Suppressor macrophage treated with lipopolysaccharide for 1 hour (primary cell): ENCODE measurements at places on chromosomes 12 and 14.

DNA sequence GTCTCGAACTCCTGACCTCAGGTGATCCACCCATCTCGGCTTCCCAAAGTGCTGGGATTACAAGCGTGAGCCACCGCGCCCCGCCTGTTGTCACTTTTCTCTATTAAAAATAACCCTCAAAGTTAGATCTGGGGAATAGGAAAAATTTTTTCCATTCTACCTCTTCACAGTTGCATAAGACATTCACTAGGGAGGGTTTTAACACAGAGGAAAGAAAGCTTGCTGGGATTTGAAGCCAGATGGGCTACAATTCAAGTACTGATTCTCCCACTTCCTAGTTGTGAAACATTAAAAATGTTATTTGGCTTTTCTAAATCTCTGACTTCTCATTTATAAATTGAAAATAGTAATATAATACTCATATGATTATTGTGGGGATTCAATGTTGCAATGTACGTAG lies 23.3 kb upstream of the SLC15A5 start:
- DNase-seq = no peak

DNA sequence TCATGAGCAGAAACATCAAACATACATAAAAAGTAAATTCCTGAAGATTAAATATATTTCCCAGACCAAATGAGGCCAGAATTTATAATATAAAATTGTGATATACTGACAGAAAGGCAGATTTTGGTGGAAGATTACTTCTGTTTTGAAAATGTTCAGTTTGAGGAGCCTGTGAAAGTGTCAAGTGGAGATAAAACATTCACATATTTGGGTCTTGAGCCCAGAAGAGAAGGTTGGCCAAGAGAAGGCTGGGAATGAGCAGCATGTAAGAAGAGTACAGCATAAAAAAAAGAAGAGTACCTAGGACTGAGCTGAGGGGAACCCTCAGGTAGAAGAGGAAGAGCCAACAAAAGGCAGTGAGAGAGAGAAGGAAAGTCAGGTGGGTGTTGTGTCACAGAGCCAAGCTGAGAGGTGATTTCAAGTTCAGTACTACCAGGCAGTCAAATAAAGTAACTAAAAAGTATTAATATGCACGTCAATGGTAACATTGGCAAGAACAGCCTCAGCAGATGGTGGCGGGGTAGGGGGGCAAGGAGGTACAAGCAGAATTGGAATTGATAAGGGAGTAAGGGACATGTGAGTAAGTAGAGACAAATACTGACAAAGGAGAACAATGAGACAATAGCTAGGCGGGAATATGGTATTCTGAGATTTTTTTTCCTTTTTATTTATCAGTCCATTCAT lies 120.7 kb upstream of the TTC7B start:
- no peak for DNase-seq

DNA sequence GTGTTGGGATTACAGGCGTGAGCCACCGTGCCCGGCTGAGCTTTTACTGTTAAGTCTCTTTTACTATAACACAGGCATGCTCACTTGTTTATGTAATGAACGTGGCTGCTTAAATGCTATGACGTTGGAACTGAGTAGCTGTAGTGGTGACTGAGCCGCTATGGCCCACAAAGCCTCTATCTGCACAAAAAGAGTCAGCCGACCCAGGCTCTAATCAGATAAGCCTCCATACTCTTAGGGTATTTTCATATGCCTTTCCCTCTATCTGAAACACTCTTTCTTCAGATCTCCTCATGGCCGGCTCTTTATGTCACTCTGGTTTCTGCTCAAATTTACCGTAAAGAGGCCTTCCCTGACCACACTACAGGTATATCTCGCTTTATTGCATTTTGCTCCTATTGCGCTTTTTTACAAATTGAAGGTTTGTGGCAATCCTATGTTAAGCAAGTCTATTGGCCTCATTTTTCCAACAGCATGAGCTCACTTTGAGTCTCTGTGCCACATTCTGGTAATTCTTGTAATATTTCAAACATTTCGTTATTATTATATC lies 8.0 kb downstream of the SLC2A14 start:
- no peak for DNase-seq

DNA sequence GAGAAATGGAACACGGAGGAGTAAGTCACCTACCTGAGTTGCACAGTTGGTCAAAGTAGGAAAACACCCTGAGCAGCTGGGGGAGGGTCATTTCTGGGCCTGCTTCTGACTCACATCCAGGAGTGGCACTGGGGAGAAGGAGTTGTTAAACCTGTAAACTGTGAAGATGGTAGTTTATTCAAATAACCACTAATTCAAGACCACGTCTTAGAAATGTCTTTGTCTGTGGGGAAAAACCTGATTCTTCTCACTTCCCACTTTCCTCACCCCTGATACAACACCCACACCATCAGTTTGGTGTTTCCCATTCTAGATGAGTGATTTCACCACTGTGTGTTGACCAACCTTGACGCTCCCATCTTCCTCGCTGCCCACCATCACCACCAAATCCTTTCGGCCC lies 207.1 kb downstream of the ANO4 start:
- peak; percentile 2 for DNase-seq

GRCh38 chr14:73764406-73765280 lies 50.5 kb upstream of the PNMA1 start:
- DNase-seq = peak; percentile 94

DNA sequence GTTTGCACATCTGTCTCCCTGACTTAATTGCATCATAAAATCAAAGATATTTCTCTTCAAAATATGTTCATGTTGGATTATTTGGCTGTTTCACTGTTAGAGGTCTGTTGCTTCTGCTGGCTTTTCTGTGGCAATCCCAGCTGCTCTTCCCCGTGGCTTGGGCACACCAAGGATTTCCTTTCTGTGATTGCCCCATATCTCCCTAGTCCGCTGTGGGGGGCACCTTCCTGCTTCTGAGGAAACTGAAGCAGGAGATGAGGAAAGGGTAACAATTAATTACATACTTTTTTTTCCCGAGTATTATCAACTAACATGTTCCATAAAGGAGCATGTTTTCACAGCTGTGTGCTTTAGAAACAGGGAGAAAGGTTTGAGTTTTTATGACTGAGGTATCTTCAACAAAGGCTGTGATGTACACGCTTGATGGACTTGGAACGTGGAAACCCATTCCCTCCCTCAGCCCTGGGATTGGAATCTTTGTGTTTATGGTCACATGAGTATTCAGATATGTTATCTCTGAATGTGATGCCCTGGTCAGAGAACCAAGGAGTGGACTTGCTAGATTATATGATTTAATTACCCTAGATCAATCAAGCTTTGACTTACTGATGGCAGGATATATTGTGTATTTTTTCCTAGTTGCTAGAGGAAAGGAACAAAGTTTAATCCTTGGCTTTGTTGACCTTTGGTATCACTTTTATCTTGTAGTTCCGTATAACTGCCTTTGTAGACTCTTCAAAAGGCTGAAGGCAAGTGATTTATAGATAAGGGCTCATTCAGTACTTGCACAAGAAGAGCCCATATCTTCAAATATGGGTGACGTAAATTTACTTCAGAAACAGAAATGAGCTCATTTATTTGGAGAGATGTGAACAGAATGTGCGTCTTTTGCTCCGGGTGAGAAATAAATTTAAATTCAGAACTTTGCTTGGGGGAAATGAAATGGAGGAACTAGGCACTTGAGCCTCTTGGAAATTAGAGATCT lies 46.7 kb downstream of the BORCS5 start:
- DNase-seq = peak; percentile 15

- peak; percentile 92 for DNase-seq
Measured at GRCh38 chr14:23588884-23589598, 10.5 kb upstream of the JPH4 start.

DNA sequence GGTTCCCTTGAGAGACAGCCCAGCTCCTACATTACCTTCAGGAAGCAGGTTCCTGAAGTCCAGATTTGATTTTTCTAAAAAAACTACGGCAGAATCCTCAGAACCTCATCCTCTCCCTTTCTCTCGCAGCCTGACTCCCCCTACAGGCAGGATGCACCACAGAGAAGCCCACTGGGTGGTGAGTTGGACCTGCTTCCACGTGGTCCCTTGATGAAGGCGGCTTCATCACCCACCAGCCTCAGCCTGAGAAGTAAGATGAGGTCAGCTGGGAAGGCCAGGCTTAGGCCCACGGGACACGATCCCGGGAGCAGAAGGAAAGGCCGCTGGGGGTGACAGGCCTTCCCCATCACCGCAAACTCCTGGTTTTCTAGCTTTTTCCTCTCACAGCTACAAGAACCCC lies 83.0 kb downstream of the ACTN1 start:
- no peak for DNase-seq

GRCh38 chr14:30143627-30144026 lies 216.0 kb upstream of the PRKD1 start:
- DNase-seq = no peak

DNA sequence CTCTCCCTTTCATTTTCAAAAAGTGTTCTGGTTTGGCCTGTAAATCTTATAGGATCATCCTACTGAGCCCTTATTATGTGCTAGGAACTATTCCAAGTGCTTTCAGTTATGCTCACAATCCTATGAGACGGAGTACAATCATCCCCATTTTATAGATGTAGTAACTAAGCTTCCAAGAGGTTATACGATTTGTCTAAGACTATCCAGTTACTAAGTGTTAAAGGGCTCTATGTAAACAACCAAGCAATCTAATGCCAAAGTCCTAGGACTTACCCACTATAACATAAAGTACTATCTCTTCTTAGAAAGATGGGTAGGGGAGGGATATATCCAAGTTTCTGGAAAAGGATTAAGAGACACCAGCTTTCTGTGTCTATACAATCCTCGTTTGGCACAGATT lies 6.7 kb downstream of the CFL2 start:
- no peak for DNase-seq

- DNase-seq = no peak
Measured at GRCh38 chr12:9741726-9742125, 8.8 kb upstream of the CLECL1 start.

- DNase-seq = peak; percentile 40
Measured at GRCh38 chr14:61113561-61114225, 132.6 kb downstream of the SLC38A6 start.

DNA sequence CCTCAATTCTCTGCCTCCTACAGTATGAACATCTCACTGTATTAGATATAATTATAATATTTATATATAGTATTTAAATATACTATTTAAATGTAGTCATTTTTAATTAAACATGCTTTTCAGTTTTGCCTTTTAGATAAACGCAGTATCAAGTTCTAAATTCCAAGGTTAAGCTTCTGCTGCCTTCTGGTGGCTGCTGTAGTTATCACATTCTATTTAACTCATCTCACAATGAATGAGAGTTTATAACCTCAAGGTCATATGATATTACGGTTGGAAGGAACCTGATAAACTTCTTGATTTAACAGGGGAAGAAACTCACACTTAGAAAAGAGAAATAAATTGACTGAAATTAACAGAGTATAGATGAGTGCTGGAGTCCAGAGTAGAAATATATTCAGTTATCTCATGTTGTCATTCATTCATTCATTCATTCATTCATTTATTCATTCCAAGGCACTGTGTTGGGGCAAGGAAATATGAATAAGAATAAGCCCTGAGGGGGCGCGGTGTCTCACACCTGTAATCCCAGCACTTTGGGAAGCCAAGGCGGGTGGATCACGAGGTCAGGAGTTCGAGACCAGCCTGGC lies 31.9 kb downstream of the GUCY2C start:
- DNase-seq = peak; percentile 74

DNA sequence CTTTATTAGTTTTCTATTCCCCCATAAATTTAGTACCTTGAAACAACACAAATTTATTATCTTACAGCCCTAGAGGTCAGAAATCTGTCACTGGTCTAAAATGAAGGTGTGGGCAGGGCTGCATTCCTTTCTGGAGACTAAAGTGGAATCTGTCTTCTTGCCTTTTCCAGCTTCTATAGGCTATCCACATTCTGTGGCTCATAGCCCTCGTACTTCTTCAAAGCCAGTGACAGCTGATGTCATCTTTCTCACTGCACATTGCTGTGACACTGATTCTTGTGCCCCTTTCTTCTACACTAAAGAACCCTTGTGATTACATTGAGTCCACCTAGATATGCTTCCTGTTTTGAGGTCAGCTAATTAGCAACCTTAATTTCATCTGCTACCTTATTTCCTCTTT lies 23.2 kb upstream of the DCN start:
- DNase-seq = no peak

- DNase-seq = no peak
Measured at GRCh38 chr12:119301379-119301778, 33.1 kb upstream of the CCDC60 start.

DNA sequence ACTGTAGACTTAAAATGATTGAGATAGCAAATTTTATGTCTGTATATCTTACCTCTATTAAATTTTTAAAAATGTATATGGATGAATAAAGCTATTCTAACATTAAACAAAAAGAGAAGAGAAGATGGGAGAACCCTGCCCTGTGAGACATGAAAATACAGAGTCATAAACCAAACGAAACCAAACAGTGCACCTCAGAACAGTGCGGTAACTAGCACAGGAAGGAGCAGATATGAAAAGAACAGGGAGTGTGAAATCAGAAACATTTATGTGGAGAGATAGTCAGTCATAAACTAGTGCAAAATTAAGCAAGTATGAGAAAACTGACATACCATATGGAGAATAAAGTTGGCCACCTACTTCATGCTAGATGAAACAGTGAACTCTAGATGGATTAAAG lies 135.1 kb downstream of the ERC1 start:
- DNase-seq = no peak

GRCh38 chr12:124706363-124706762 lies 139.0 kb upstream of the NCOR2 start:
- DNase-seq = no peak

DNA sequence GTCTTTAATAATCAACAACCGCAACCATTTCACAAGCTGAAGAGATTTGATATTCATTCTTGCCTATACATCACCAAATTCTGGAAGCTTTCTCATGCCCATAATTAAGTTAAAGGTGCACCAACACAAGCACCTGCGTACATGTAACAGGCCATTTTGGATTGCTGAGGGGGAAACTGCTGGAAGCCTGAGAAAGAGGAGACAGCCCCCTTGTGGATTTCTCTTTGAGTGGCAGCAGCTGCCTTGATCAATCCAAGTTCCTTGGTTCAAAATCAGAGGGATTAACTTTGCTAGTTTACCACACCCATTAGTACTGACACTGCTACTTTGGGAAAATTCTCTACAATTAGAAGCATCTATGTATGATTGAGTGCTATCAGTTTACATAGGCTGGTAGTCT lies 321.1 kb downstream of the NOVA1 start:
- DNase-seq = no peak

DNA sequence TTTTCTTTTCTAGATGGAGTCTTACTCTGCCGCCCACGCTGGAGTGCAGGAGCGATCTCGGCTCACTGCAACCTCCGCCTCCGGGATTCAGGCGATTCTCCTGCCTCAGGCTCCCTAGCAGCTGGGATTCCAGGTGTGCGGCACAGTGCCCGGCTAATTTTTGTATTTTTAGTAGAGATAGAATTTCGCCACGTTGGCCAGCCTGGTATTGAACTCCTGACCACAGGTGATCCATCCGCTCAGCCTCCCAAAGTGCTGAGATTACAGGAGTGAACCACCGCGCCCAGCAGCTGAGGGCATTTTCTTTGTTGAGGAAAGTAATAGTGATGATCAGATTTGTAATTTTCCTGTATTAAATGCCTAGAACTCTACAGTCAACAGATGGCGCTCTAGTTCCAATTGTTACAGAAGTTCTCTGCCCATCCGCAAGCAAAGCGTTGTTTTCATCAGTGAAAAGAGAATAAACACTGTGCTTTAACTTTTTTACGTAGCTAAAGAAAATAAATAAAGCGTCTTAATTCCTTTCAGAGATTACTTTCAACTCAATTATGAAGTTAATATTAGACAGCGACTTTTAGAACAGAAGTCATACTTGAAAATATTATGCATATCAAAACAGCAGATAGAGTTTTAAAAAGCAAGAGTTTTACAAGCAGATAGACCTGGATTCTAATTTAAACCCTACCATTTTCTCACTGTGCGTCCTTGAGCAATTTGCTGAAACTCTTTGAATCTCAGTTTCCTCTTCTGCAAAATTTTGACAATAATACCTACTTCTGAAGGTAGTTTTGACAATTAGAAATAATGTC lies 335.1 kb downstream of the DUSP6 start:
- DNase-seq = peak; percentile 87
